ENCODE measurements at places on chromosomes 4 and X.

GRCh38 chr4:189786447-189786846 is 154.2 kb upstream of the FRG1 start:
- DNase-seq: no peak

- no peak for DNase-seq
These were observed 134.4 kb downstream of the AFF1 start for GRCh38 chr4:87069037-87069742.

GRCh38 chr4:159368320-159368719 is 265.4 kb downstream of the RAPGEF2 start:
- DNase-seq: no peak

DNA sequence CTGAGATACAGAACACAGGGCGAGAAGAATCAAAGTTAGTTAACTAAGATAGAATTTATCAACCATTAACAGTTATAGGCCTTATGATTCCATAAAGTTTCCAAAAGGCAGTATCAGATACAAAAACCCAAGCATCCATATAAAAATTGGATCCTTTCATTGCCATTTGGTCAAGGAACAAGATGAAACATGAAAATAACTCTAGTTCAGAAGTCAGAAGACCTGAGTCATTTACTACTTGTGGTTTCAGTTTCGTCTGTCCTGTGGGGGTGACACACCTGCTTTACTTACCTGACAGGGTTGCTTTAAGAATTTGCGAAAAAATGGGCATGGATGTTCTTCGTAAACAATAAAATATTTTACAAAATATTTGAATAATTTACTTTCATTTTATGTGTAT is 130.8 kb downstream of the ANAPC10 start:
- no peak for DNase-seq

GRCh38 chr4:151165205-151166000 is 66.0 kb downstream of the RPS3A start:
- no peak for DNase-seq

DNA sequence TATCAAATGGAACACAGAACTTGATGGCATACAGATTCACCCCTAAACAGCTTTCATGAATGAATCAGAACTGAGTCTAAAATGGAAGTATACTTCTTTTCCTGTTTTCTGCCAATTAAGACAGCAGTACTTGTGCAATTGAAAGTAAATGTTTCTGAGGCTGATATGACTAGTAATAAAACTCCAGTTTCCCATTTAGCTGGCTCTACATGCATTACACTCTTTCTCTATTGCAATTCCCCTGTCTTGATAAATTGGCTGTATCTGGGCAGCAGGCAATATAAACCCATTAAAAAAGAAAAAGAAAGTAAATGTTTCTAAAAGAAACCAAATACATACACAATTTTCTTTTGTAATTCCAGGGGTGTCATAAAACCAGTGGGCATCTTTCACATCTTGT is 4.6 kb downstream of the NOA1 start:
- no peak for DNase-seq

GRCh38 chrX:19791562-19791961 is 95.8 kb downstream of the SH3KBP1 start:
- no peak for DNase-seq

DNA sequence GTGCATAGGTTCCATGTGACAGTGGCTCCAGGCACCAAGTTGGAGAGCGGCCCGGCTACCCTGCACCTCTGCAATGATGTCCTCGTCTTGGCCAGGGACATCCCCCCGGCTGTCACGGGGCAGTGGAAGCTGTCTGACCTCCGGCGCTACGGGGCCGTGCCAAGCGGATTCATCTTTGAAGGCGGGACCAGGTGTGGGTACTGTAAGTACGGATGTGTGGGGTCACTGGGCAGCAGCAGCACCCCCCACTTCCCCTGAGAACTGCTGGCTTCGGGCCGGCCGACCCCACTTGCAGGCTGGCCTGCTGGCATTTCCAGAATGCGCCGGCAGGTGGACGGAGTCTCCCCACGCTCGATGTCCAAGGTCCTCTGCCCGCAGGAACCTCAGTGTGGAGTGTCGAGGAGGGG is 13.2 kb downstream of the DOK7 start:
- DNase-seq: no peak

- DNase-seq: no peak
These were observed 226.7 kb upstream of the CENPE start for GRCh38 chr4:103424853-103425252.

- DNase-seq: no peak
These were observed 4.5 kb downstream of the HPGD start for GRCh38 chr4:174517502-174518445.

DNA sequence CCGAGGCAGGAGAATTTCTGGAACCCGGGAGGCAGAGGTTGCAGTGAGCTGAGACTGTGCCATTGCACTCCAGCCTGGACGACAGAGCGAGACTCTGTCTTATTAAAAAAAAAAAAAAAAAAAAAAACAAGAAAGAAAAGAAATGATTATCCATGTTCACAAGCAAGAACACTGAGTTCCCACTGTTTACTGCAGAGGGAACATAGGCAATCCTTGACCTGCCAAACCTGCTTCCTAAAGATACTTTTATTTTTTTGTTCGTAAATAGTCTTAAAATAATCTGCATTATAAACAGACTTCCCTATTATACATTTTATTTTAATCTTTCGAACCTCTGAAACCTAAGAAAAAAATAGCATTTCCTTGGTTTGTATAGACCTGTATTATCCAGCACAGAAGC is 50.6 kb upstream of the TBC1D14 start:
- no peak for DNase-seq

GRCh38 chrX:123291623-123292022 is 107.5 kb downstream of the GRIA3 start:
- no peak for DNase-seq

DNA sequence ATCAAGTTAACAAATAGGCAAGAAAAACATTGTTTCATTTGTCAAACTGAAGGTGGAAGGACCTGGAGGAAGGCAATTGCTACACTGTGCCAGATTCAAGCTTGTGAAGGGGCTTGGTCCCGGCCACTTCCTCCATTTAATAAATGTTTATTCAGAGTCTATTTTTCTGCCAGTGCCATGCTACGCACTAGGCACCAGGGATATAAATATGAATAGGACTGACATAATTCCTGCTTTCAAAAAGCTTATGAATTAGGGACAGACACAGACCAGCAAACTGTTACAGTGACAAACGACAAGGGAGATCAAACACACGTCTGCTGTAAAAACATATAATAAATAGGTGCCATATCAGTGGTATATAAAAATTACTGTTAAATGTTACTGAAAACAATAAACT is 571 bp downstream of the TLR6 start:
- no peak for DNase-seq

- DNase-seq: no peak
These were observed 875.2 kb downstream of the RAPGEF2 start for GRCh38 chr4:159977907-159978617.

DNA sequence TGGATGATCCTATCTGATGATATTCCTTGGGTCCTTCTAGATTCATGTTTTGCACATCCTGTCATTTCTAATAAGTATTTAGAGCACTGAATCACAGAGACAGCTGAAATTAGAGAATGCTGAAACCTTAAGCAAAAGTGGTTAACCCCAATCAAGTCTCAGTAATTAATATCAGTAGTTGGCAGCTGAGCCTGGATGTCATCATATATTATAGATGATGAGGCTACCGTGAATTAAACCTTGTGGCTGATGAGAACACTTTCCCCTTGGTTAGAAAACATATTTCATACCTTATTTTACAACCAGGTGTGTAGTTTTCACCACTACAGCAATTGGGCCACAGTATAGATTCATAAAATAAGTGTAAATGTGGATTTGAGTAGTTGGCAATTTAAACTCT is 499.0 kb downstream of the PDGFC start:
- DNase-seq: no peak

- DNase-seq: no peak
These were observed 5.2 kb downstream of the PKD2 start for GRCh38 chr4:88012647-88013046.

- DNase-seq: no peak
These were observed 171.9 kb upstream of the RBPJ start for GRCh38 chr4:26148927-26149326.

- no peak for DNase-seq
These were observed 108.6 kb downstream of the ZMAT1 start for GRCh38 chrX:101823236-101823635.

GRCh38 chr4:73895201-73896175 is 26.3 kb downstream of the CXCL1 start:
- no peak for DNase-seq

DNA sequence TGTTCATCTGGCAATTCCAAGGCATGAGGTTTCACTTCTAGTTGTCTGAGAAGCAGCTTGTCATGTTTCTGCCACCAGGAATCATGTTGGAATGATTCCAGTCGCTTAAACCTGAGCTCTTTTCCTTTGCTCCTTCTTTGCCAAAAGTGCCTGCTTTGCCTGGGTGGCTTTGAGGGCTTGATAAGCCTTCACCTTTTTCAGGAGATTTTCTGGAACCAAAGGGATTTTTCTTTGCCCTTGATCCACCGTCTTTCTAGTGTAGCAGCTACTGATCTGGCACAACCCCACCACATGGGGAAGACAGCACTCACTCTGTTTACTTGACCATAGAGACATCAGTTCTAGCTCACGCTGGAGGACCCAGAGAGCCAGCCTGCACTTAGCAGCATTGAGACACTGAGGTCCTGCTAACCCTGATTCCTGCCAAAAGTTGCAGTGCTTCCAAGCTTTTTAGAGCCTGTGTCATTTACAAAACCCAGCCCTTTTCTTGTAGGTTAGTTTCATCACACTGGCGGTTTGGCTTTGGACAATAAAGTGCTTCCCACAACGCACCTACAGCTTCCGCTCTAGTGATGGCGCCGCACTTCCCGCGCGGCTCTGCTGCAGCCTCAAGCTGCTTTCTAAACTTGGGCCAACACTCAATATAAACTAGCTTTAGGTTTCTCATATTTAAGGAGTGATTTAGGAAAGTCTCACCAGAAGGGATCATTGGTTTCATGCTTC is 7.3 kb upstream of the CCNI start:
- DNase-seq: no peak

DNA sequence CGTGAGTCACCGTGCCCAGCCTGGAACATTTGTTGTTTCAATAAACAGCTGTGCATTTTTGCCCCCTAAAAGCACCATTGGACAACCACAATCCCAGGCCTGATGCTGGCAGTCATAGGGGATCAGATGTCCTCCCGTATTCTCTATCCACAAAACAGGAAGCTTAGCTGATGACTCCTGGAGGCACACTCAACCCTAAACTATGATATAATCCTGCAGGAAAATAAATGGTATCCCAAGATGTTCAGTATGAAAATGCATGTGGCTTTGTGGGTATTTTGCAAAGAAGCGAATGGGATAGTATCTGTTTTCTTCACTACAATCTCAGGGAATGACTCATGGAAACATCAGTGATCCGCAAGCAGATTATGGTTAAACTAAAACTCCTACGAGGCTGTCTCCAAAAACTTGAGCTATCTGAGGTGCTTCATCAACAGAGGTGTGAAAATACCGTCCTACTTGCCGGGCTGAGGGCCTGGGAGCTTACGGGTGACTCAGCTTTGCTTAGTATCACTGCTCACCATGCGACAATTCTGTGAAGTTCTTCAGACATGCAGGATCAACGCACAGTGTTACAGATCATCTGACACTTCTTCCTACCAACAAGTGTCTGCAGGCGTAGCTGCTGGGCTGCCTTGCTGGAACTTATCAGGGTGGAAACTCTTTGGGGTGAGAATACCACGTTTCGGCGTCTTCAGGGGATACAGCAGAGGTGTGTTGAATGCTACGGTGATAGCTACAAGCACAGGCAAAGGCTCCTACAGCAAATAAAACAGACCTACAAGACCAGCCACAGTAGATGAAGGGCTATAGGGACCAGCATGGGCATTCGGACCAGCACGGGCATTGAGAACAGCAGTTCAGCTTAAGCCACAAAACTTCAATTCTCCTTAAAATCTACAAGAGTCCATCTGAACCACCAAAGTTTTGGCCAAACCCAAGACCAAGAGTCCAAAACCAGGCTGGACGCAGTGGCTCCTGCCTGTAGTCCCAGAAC is 148.5 kb downstream of the DHRSX start:
- no peak for DNase-seq

DNA sequence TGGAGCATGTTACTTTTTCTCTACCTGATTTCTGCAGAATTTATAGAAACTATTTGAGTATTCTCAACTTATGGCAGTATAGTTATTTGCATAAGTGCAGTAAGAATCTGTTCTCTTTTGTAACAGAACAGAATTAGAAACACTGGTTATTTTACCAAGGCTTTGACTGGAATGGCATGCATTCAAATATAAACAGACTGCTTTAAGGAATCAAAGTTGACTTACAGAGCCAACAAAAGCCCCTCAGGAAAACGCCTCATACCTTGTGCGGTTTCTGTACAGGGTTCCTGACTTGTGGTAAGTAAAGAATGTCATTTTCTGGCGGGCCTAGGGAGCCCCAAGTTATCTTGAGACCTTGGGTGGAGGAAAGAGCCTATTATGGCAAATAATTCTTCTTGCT is 97.1 kb downstream of the GPR143 start:
- no peak for DNase-seq

- DNase-seq: no peak
These were observed 88.9 kb downstream of the ZNF674 start for GRCh38 chrX:46456125-46456922.

DNA sequence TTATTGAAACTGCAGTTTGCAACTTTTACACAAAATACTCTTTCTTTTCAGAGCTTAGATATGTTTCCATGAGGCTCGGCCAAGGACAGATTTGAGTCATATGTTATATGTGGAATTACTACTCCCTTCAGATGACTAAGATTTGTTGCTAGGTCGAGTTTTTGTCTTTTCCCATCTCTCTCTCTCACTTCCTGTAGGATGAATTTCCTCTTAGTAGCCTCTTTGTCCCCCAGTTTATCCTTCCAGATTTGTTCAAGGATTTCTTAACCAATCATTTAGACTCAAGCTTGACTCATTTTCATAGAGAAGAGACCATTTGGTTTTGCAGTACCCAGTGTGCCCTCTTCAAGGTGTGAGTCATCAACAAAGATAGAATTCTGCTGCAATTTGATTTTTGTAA is 209.2 kb downstream of the GLUD2 start:
- no peak for DNase-seq

GRCh38 chrX:19870206-19870605 is 17.2 kb downstream of the SH3KBP1 start:
- no peak for DNase-seq

DNA sequence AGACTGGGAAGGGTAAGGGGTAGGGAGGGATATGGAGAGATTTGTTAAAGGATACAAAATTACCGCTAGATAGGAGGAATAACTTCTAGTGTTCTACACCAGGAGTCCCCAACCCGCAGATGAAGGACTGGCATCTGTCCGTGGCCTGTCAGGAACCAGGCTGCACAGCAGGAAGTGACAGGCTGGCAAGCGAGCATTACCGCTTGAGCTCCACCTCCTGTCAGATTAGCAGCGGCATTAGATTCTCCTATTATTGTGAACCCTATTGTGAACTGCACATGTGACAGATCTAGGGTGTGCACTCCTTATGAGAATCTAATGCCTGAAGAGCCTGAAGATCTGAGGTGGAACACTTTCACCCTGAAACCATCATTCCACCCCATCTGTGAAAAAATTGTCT is 27.9 kb upstream of the BBS7 start:
- no peak for DNase-seq
